ENCODE measurements at places on chromosomes 6 and 20.
A peak's percentile ranks its signal among the peaks of the same experiment; 100 is the strongest.

GRCh38 chr20:57062696-57063270, 203.7 kb downstream of the BMP7 start:
- DNase-seq = no peak

DNA sequence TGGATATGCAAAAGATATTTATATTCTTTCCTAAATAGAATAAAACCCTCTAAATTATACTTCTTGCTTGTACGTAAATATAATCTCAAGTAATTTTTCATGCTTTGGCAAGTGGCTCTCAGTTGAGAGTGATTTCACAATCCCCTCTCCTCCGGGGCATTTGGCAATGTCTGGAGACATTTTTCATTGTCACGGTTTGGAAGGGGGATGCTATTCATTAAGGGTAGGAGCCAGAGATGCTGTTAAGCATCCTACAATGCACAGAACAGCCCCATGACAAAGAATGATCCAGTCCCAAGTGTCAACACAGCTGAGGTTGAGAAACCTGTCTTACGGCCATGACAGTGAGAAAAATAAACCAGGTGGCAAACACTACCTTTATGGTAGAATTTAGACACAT, 75.7 kb downstream of the AGPAT4 start:
- no peak for DNase-seq

GRCh38 chr20:58853466-58853865, 950 bp downstream of the GNAS start:
- no peak for DNase-seq

DNA sequence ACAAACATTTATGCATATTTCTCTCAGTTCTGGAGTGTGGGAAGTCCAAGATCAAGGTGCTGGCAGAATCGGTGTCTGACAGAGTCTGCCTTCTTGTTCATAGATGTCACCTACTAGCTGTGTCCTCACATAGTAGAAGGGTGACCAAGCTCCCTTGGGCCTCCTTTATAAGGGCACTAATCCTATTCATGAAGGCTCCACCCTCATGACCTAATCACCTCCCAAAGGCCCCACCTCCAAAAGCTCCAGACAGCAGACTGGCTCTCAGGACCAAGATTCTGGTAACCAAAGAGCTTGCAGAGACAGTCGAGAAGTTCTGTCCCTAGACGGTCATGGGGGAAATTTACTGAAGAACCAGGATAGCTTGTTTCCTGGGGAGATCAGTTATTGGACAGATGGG, 139.1 kb downstream of the COL9A1 start:
- DNase-seq = no peak

DNA sequence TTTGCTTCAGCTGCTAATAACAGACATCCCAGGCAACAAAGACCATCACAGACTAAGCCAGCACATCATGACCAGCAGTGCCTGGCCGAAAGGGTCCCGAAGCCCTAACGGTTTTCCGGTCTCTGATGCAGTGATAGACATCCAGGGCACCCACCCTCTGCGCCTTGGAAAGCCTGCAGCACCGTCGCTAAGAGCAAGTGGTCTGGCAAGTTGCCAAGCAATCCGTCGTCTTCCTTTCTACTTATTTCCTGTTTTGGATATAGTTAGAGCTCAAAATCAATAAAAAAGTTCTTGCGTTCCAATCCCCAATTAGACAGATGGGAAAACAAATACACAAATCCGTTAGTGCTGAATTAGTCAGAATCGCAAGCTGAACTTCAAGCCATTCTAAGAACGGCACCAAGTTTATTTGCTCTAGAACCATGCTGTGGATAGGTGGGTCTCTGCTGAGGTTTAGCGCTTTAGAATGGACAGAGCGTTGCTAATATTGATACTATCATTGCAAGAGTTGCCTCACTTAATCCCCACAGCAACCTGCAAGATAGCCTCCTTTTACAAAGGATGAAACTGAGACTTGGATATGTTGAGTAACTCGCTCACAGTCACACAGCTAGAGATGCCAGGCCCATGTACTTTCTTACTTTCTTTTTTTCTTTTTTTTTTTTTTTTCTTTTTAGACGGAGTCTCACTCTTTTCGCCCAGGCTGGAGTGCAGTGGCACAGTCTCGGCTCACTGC, 163.3 kb upstream of the SNX9 start:
- peak; percentile 35 for DNase-seq

DNA sequence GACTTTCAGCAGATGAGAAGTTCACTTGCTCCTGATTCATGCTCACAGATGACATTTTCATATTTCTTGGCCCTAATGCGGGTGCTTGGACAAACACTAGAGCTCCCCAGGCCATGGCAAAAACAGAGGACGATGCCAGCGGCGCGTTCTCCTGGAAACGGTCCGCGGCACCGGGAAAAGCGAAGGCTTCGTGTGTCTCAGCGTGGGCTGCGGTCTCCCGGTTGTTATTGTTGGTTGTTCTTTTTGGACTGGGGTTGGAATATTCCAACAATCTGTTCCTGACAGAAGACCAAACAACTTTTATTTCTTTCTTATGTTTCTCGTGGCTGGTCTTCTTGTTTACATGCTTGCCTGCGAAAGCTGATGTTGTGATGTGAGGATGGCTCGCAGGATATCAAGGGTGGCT, 46.8 kb upstream of the NEDD9 start:
- no peak for DNase-seq

GRCh38 chr6:135182071-135183001, 1.2 kb downstream of the MYB start:
- no peak for DNase-seq

GRCh38 chr6:44477293-44477894, 89.9 kb downstream of the CDC5L start:
- peak; percentile 42 for DNase-seq

- DNase-seq = no peak
Observed at GRCh38 chr20:33046412-33046811, 7.3 kb upstream of the BPIFB3 start.

GRCh38 chr20:13013411-13013810, 4.6 kb downstream of the SPTLC3 start:
- DNase-seq = no peak

DNA sequence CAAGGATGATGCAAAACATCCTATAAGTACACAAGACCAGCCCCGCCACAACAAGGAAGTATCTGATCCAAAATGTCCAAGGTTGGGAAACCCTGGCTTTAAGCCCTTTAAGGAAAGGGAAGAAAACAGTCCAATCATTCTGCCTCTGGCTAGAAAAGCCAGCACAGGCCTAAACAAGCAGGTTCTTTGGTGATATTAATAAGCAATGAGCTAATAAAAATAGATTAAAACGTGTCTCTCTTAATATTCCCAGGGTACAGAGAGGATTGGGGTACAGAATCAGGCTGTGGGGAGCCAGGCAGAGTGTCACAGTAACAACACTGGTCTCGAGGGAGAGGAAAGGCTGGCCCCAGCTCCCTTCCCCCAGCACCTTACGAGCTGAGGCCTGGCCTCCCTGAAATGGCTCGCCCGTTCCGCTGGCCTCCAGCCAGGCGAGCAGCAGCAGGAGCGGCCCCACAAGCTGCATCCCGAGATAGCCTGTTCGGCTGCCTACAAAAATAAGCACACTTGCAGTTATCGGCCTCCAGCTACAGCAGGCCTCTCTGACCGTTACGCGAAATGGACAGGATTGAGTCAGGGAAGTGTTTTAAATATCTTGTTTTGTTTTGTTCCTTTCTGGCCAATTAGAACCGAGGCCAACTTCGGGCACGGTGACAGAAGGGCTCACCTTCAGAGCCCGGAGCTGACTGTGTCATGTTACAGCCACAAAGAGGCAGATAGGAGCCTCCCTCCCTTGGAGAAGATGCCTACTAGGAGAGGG, 4.0 kb upstream of the ZMYND8 start:
- DNase-seq = peak; percentile 77

- no peak for DNase-seq
Observed at GRCh38 chr6:118451839-118452238, 96.3 kb upstream of the PLN start.

DNA sequence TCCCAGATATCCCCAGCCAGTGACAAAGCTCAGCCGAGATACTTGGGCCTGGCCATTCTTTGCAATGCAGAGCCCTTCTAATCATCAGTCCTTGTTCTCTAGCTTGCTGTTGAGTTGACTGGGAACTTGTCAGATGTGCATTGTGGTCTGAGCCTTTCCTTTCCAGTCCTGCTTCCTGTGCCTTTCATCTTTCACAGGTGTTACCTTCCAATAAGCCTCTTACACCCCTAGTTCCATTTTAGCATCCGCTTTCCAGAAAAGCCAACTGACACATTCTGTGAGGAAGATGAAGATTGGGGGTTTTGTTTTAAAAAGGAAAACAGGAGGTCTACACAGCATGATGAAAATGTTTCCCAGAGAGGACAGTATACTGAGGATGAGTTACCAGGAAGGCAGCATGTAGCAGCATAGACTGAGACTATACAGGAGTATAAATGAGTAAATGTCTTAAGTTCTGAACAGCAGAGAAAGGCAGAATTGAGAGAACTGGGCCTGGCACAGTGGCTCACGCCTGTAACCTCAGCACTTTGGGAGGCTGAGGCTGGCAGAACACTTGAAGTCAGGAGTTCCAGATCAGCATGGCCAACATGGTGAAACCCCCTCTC, 5.6 kb upstream of the CEP85L start:
- DNase-seq = no peak

- no peak for DNase-seq
Observed at GRCh38 chr6:88380083-88380482, 213.9 kb upstream of the CNR1 start.

Data from right forelimb (tissue), 1 donor.